Gastroesophageal sphincter (tissue), 4 donors: ENCODE measurements at places on chromosomes 1 and 21. TPM values are rescaled to one million over a fixed set of nuclear protein-coding genes. Genes with fewer than 3 reads are reported as not detected.

DNA sequence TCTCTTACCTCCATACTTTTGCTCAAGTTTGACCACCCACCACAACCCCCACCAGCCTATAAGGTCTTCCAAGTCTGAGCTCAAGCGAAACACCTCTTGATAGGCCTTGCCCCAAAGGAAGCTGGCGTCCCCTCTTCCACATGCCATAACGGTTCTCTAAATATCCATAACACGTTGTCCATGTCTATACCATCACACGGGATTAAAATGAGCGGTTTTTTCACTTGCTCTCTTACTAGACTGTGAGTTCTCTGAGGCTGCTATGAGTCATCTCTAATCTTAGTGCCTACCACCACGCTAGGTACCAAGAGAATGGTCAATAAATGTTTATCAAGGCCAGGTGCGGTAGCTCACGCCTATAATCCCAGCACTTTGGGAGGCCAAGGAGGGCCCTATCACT lies 41.0 kb downstream of the WASF2 start:
- ATAC-seq: no peak

GRCh38 chr1:182968151-182968741 lies 15.3 kb upstream of the SHCBP1L start:
- no peak for ATAC-seq

DNA sequence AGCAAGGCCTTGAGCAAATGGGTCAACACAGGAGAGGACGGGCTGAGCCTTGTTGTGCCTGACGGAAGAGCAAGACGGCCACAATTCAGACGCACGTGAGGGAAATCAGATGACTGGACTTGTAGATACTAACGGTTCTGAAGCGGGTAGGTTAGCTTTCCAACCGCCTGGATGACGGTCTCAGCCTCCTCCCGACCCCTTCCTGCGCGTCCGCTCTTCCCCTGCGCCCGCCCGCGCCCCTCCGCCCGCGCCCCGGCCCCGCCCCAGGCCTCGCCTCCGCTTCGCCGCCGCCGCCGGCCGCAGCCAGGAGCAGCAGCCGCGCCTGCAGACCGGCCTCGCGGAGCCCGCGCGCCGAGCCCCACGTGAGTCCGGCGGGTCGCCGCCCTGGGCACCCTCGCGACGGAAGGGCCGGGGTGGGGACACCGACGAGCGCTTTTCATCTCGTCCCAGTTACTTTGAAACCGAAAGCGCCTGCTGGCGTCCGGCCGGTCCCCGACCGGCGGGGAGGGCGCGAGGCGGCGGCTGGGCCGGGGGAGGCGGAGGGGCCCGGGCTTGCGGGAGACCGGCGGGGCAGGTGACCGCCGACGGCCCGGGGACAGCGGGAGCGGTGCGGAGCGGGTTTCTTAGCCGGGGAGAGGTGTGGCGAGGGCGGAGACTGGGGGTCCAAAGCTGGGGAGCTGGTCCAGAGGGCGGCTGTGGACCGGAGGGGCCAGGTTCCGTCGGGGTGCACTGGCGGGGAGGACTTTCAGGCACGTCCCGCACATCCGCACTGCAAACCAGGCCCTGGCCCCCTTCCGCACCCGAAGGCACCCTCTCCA lies at the start of gene TRAF5:
TSS of gene TRAF5 (plus strand) at position 306 of the 818 bp plus-strand sequence. CDS start 26,407 bp downstream, outside the sequence.
- peak; percentile 80 for ATAC-seq

GRCh38 chr21:38661197-38661871 lies 144.4 kb upstream of the ETS2 start:
- peak; percentile 16 for ATAC-seq

DNA sequence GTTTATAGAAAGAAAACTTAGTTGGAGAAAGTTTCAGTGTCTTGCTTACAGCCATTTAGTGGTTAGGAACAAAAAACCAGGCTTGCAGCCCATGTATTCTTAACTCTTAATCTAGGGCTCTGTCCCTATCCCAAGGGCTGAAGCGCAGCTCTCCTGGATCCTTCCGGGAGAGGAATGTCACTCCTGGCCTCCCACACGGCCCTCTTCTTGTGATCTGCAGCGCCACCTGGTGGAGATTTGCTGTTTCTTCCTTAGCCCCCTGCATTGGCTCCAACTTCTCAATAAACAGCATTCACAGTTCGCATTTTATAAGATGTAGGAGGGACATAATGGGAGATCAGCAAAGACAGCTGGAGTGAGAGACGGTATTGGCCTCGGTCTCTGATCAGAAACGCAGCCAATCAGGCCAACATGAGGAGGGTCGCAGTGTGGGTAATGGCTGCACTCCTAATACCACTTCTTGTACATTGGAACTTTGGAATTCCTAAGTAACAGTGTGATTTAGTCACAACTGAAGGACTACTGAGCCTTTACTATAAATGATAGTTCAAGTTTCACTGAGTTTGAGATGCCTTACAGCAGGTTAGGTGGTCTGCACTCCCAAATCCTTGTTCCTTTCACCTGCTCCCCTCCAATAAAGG lies 283.4 kb downstream of the ASTN1 start:
- peak; percentile 74 for ATAC-seq

GRCh38 chr1:90135286-90135685 lies 140.4 kb downstream of the ZNF326 start:
- ATAC-seq: no peak

DNA sequence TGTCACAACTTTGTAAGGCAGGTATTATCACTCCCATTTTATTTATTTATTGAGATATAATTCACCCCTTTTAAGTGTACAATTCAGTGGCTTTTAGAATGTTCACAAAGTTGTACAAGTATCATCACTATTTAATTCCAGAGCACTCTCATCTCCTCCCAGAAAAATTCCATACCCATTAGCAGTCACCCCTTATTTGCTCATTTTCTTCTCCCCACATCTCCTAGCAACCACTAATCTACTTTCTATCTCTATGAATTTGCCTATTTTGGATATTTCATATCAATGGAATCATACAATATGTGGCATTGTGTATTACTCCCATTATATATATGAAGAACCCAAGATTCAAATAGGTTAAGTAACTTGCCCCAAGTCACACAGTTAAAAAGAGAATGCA lies 7.0 kb downstream of the DSTYK start:
- ATAC-seq: no peak

- ATAC-seq: no peak
Measured at GRCh38 chr1:170685166-170685565, 21.2 kb downstream of the PRRX1 start.

- ATAC-seq: peak; percentile 12
Measured at GRCh38 chr1:1631782-1632420, at the start of gene MMP23B. Gene MMP23B (plus strand): TSS chr1:1632173. CDS start chr1:1632219, 46 bp downstream.

DNA sequence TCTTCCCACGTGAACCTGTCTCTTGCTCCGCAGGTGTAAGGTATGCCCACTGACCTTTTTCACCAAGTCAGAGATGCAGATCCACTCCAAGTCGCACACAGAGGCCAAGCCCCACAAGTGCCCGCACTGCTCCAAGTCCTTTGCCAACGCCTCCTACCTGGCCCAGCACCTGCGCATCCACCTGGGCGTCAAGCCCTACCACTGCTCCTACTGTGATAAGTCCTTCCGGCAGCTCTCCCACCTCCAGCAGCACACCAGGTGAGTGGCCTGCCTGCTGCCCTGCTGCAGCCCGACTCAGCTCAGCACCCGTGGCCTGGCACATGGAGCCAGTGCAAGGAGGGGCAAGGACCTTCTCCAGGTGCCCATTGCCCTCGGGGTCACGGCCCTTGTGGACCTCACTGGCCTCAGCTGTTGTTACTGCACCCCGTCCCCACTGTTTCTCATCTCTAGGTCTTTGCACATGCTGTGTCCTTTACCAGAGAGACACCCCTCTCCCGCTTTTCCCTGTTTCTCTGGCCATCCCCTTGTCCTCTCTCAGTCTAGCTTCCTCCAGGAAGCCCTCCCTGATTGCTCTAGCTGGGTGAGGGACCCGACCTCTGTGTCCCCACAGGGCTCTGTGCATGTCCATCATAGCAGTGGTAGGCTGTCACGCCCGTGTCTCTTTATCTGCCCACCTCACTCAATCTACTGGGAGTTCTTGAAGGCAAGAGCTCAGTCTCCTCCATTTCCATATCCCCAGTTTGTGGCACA lies 25.4 kb downstream of the ZNF362 start:
- ATAC-seq: no peak

DNA sequence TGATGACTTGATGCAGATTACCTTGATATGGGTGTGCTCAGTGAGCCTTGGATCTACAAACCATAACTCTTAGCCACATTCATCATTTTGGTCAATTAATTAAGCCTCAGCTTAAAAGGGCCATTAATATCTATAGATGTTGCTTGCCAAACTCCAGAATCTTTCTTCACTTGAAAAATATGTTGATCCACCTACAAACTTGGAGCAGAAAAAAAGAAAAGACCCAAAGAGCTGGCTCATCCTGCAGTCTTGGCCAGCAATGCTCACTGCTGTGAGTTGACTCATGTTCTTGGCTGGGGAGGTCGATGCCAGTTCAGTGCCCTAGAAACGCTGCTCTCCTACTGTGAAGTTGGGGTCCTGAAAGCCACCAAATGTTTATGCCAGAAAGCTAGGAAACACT lies 75.4 kb downstream of the DPT start:
- no peak for ATAC-seq

DNA sequence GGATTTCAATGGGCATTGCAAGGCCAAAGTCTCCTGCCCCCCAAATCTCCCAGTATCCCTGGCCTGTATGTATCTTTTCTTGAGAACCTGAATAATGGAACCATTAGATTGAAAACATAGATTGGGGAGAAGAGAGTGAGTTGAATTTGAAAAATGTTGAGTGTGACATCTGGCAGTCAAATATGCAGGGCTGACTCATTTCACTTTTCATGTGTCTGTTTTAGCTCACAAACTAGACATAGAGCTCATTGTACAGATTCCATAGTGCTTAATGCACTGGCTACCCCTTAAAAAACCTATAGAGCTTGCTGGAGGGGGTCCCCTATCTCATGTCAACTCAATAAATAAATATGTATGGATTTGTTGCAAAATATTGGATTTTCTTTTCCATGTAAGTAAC lies 30.8 kb downstream of the DDR2 start:
- ATAC-seq: no peak

GRCh38 chr1:180280617-180281016 lies 50.6 kb downstream of the LHX4 start:
- ATAC-seq: no peak

The CRYBG2 gene
- 0.35 TPM for total RNA-seq

The KIF17 gene
- 0.47 TPM for total RNA-seq

The AMY1C gene
- not detected for total RNA-seq
